ENCODE measurements at places on chromosomes 5 and 9. TPM values are rescaled to one million over a fixed set of nuclear protein-coding genes. Genes with fewer than 3 reads are reported as not detected.
A peak's percentile ranks its signal among the peaks of the same experiment; 100 is the strongest.

DNA sequence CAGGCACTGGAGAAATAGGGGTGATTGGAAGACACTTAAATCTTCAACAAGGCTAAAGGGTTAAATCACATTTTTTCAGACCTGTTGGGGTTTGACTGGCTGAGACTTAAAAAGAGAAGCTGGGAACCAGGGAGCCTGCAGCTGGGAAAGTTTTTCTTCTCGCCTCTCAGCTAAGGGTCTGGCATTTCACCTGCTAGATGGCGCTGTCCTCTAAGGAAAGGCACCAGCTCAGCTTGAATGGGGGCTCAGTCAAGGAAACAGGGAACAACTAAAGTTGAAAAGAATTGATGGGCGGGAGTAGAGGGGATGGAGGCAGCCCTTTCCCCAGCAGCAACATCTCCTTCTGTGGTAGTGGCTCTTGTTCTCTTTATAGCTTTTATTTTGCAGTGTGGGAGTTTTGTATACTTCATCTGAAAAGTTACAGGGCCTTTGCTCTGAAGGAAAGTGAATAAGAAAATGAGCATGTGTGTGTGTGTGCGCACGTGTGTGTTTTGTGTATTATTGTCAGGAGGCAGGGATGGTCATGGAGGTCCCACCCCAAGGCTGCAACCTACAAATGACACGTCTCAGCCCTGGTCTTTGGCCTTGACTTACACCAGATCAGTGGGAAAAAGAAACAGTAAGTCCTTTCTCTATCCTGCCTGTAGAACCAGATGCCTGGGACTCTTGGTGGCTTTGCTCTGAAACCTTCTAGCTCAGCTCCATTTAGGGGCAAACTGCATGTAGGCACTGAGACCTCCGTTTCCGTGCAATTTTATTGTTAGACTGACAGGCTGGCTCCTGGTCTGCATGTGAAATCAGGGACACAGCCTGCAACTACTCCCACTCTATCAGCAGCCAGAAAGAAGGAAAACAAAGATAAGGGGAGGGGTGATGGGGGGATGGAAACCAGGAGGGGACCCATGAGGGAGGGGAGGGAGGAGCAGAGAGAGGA is 316.2 kb upstream of the CLINT1 start:
- peak; percentile 42 for DNase-seq
- no peaks in the 10 kb centered on the region for H3K4me1 ChIP-seq
- no peaks in the 10 kb centered on the region for H3K36me3 ChIP-seq
- no peak overlapping the region for H3K27ac ChIP-seq

- no peaks in the 10 kb centered on the region for H3K36me3 ChIP-seq
- no peaks in the 10 kb centered on the region for H3K4me1 ChIP-seq
- DNase-seq: no peak
- no peak overlapping the region for H3K27ac ChIP-seq
Observed at GRCh38 chr5:83357621-83358231, 113.8 kb upstream of the VCAN start.

- peaks cover 38% of the 10 kb centered on the region for H3K4me1 ChIP-seq
- no peaks in the 10 kb centered on the region for H3K36me3 ChIP-seq
- no peaks in the 10 kb centered on the region for H3K27me3 ChIP-seq
Observed at GRCh38 chr5:102975045-102975444, 144.9 kb downstream of the GIN1 start.

- H3K27me3 ChIP-seq: no peaks in the 10 kb centered on the region
- H3K4me1 ChIP-seq: no peaks in the 10 kb centered on the region
- no peak for DNase-seq
- no peak overlapping the region for H3K4me3 ChIP-seq
Observed at GRCh38 chr9:114433086-114433485, 45.3 kb upstream of the AKNA start.

- H3K36me3 ChIP-seq: no peaks in the 10 kb centered on the region
- H3K4me1 ChIP-seq: peaks cover 41% of the 10 kb centered on the region
- peak overlapping the region; percentile 84 for H3K27ac ChIP-seq
- peak; percentile 87 for DNase-seq
Observed at GRCh38 chr9:127828262-127829031, 25.8 kb downstream of the FPGS start.

The HNRNPAB gene
- 117 TPM for total RNA-seq

The INSL4 gene
- total RNA-seq: not detected

The MBLAC2 gene
- 2.0 TPM for total RNA-seq
